ENCODE measurements at places on chromosomes 3 and 15.

DNA sequence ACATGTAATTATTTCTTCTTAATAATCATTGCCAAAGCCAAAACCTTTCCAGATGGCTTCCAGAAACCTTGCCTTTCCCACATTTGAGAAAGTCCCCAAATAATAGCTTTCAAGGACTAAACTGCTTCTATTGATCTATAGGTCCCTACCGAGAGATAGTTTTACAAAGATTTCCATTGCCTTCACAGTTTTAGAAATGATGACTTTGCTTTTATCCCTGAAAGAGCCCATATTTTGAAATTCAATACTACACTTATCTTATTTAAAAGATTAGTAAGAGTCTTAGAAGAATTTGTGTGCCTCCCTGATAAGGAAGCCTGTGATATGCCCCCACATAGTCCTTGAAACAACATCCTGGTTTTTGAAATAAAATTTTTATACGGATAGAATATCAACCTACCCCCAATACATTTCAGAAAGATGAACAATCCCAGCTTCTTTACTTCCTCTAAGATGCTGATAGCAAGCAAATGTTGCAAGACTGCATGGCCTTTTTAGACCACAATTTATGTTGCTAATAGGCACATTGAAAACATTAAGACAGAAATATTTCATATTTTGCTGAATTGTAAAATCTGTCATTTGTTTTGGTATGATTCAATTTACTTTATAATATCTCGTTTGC is 146.3 kb downstream of the TMCO5A start:
- DNase-seq: no peak

DNA sequence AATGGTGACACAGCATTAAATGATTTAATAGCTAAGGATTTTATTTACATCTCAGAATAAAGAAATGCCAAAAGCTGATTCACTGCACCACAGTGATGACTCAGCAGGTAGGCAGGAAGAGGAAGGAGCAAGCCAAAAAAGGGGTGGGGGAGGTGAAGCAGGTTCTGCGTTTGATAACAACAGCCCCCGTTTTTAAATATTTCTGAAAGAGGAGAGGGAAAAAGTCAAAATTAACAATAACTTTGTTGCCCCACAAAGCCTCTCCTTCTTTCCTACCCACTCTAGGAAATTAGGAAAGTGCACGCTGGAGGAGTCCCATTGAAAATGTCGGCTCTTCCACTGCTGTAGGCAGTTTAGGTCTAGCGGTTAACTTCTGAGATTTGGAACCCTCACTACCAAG is 9.9 kb upstream of the CCDC54 start:
- peak; percentile 4 for DNase-seq

- no peak for DNase-seq
Observed at GRCh38 chr3:17799312-17799711, 56.9 kb upstream of the TBC1D5 start.

DNA sequence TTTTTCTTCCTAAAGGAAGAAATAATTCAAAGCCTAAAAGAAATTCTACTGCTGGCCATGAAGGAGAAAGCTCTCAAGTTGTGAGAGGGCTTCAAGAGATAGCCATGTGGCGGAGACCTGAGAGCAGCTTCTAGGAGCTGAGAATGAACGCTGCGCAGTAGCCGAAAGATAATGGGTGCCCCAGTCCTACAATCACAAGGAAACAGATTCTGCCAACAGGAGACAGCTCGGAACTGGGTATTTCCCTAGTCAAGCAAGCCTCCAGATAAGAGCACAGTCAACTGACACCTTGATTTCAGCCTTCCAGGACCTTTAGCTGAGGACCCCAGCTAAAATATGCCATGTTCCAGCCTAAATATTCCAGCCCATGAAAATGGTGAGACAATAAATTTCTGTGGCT is 824.1 kb downstream of the FHIT start:
- DNase-seq: no peak

DNA sequence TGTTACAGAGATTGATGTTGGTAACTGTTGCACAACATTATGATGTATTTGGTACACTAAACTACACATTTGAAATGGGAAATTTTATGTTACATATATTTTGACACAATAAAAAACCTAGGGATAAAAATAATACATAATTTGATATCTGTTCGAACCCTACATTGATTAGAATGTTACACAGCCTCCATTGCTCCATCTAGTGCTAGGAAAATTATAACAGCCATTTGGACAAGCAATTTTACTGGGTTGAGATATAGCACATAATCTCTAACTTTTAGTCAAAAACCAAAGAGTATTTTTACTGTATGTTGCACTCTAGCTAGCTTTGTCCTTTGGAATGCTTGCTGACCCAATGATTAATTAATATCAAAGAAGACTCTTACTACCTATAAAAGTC is 108.1 kb downstream of the LSAMP start:
- DNase-seq: no peak

DNA sequence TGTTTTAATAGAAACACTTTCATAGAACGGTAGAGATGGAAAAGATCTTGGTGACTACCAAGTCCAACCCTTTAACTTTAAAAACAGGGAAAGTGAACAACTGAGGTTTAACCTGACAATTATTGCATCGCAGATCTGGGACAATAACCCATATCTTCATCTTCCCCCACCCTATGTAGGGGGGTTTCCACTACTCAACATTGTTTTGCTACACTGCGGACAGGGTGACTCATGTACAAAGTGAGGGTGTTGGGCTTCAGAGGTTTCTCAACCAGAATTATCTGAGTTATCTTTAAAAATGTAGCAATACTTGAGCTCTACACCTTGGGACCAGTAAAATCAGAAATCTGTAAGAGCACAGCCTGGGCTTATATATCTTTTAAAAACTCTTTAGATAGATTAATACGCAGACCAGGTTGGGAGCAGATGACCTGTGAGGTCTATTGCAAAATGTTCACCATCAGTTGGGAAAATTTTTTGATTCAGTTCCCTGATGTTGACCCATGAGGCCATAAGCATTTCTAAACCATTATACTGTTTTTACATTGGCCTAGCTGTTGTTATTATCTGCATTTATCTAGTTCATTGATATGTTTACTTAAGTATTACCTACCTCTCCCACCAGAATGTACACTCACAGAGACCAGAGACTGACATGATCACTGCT is 103.6 kb upstream of the ICE2 start:
- DNase-seq: peak; percentile 46
